Posterior vena cava (tissue), 2 donors: ENCODE measurements at places on chromosomes 13 and 19. TPM values are rescaled to one million over a fixed set of nuclear protein-coding genes. Genes with fewer than 3 reads are reported as not detected.

- peak; percentile 85 for DNase-seq
Observed at GRCh38 chr19:51123381-51123800, 1.3 kb upstream of the SIGLEC9 start.

GRCh38 chr13:80141123-80141849 lies 199.6 kb downstream of the SPRY2 start:
- DNase-seq: no peak

Gene ZNF415
- total RNA-seq: 9.1 TPM

DNA sequence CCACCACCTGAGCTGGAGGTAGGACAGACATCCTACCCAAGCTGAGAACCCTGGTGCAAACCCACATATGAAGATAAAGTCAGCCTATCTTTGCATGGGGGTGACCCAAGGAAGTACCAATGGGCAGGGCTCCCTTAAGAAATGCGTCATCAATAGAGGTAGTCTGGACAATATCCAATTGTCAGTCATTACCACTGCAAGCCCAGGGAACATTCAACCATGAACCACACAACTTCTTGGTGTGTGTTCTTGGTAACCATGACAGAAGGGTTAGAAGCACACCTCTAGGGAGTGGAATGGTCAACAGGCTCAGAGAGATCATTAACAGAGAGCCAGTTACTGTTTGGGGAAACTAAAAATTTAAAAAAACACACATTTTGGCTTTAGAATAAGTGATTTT lies 34.7 kb upstream of the DOCK9 start:
- DNase-seq: no peak
